ENCODE measurements at places on chromosomes 6 and 20.

GRCh38 chr6:35302604-35303241, 5.1 kb downstream of the DEF6 start:
- peak; percentile 74 for DNase-seq

DNA sequence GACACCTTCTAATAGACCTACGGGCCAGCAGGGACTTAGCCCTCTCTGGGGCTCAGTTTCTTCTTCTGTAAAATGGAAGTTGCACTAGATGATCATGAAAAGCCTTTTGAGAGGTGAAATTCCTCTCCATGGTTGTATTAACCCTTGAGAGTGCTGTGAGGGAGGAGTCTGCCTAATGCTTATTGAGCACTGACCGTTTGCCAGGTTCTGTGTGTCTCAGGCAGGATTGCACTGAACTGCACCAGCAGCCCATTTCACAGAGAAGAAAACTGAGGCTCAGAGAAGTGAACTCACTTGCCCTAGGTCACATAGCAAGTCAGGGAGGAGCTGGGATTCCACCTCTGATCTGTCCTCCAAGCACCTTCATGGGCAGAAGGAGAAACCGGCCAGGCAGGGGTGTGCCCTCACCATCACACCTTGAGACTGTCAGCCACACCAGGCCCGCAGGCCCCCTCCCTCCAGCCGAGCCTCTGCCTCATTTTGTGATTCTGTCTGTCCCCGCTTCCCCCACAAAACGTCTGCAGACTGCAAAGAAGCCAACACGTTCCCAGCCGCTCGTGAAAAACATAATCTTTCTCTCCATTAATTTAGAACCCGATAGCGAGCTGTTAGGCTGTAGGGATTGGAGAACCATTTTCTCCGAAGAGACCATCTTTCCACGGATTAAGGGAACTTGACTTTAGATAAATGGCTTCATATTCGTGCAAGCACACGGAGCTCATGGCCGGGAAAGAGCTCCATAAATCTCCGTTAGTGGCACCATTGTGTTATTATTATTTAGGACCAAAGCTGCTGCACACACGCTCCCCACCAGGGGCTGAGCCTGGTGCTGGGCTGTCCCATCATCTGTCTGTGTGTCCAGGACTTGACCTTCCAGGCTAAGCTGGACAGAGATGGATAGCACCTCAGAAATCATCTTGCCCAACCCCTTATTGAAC, 46.0 kb downstream of the KIAA1755 start:
- no peak for DNase-seq

DNA sequence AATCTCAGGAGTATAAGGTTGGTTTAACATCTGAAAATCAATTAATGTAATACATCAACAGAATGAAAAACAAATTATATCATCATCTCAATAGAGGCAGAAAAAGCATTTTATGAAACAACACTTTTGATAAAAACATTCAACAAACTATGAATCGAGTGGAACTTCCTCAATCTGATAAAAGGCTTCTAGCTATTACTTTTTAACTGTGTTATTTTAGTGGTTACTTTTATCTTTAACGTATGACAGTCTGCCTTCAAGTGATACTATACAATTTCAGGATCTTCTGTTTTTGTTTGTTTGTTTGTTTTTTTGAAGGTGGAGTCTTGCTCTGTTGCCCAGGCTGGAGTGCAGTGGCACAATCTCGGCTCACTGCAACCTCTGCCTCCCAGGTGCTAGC, 73.7 kb downstream of the ZFAND3 start:
- no peak for DNase-seq

DNA sequence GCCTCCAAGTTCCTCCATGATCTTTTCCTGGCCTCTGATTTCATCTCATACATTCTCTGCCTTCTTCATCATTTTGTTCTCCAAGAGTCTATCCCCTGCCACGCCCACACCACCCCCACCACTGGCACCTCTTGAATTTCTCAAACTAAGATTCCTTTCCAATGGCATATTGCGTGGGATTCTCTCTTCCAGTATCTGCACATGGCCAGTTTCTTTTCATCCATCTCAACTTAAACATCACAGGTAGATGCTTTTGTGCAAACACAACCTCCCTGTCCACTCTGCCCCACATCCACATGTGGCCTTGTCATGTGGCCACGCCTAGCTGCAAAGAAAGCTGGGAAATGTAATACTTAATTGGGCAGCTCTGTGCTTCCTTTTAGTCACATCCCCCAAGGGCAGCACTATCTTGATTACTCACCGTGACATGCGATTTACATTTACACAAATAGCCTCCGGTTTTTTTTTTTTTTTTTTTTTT, 33.4 kb upstream of the ZMYND8 start:
- no peak for DNase-seq

- DNase-seq: no peak
Observed at GRCh38 chr6:20577173-20577688, 43.0 kb downstream of the CDKAL1 start.

DNA sequence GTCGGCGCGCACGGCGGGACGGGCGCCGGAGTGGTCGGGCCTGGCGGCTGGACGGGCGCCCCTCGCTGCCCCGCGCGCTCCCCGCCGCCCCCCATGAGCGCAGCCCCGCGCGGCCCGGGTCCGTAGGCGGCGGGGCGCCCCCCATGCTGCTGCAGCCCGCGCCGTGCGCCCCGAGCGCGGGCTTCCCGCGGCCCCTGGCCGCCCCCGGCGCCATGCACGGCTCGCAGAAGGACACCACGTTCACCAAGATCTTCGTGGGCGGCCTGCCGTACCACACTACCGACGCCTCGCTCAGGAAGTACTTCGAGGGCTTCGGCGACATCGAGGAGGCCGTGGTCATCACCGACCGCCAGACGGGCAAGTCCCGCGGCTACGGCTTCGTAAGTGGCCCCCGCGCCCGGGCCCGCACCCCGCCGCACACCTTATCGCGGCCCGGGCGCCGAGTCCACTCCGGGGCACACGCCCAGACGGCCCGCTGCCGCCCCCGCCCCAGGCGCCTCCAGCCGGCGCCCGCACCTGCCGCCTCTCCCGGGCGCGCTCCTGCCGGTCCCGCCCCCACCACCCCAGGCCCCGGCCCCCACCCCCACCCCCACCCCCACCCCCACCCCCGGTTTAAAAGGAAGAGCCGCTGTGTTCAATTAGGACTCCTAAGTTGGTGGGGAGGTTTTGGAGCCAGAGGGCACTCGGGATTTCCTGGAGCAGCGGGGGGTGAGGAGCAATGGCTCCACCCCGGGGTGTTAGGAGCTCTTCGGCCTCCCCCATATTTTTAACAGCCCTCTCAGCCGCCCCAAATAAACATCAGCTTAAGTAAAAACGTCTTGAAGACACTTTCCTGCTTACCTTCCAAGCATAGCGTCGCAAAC, 474 bp downstream of the RBM38 start:
- DNase-seq: no peak

DNA sequence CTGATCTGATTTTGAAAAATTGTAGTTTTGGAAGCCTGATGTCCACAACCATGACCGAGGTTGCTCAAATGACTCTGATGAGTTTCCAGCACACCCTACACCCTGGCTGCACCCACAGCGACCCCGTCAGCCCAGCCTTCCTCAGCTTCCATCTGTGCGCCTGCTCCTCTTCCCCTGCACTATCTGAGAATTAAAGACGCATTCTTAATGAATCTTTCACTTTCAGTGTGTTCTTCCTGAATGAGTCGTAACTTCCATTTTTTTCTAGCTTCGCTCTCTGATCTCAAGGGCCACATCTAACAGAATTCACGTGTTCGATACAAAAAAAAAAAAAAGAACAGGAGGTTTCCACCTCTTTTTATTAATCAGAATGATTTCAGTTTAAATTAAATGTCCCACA, 21.3 kb upstream of the RREB1 start:
- DNase-seq: no peak

DNA sequence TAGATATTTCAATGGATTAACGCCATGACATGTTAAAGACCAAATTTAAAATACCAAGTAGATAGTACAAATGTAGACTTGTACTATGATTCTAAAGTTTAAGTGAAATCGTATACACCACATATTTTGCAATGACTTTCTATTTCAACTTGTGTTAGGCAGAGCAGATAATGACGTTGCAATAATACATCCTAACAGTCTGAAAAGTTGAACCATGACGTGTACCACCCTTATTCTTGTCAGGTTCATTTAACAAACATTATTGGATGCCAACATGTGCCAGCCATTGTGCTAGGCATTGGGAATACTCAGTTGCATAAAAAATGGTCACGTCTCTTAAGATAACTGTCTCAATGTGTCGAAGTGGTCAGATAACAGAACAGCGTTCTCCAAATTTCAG, 50.0 kb downstream of the BCAS1 start:
- no peak for DNase-seq

DNA sequence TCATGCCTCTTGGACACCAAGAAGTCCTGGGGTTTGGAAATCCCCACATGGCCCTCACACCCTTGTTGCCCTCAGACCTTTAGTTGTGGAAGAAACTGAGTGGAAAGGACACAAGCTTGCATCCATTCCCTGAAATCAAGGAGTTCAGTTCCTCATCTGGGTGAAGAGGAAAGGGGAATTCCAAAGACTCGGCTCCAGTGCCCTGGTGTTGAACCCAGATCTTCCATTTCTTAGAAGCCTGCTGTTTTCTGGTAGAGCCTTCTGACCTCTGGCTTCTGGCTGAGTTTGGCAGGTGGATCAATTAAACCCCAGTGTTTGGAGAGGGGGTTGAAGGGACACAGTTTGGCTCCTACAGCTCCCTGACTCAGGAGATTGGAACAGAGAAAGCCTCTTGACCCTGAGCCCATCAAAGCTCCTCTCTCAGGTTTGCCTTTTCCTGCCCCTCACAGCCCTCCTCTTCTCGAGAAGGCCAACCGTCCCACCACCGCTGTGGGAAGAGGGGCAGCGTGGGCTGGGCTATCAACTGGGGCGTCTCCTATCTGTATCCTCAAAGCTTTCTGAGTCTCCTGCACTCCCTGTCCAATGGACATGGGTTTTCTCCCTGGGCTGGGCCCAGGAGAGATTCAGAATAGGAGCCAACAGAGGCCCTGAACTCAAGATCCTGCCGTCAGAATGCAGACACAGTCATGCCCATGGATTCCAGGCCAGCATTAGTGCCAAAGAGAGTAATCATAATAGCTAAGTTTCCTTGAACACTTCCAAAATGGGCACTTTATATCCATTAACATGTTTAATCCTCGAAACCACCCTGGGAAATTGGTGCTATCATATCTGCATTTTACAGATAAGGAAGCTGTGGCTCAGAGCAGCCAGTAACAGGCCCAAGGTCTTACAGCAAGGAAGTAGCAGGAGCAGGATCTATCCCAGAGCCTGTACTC, 146.2 kb downstream of the VEGFA start:
- DNase-seq: no peak

- no peak for DNase-seq
Observed at GRCh38 chr6:156698239-156699016, 78.8 kb upstream of the ARID1B start.

DNA sequence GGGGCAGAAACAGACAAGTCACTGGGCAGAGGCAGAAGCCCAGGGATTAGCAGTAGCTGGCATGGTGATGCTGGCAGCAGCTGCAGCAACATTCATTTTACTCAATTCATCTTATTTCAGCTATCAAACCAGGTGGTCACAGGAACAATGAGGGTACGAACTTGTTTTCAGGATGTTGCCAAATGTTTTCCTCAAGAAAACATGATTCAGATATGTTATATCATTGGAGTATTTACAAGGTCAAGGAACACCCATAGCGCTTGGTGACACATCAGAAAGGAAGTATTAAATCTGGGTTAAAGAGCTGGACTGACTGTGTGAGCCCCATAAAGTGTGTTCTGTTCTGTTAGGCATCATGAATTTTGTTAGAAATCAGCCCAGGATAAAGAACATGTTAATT, 456.9 kb upstream of the ID4 start:
- no peak for DNase-seq

- no peak for DNase-seq
Observed at GRCh38 chr20:6140947-6141346, 18.1 kb upstream of the FERMT1 start.

DNA sequence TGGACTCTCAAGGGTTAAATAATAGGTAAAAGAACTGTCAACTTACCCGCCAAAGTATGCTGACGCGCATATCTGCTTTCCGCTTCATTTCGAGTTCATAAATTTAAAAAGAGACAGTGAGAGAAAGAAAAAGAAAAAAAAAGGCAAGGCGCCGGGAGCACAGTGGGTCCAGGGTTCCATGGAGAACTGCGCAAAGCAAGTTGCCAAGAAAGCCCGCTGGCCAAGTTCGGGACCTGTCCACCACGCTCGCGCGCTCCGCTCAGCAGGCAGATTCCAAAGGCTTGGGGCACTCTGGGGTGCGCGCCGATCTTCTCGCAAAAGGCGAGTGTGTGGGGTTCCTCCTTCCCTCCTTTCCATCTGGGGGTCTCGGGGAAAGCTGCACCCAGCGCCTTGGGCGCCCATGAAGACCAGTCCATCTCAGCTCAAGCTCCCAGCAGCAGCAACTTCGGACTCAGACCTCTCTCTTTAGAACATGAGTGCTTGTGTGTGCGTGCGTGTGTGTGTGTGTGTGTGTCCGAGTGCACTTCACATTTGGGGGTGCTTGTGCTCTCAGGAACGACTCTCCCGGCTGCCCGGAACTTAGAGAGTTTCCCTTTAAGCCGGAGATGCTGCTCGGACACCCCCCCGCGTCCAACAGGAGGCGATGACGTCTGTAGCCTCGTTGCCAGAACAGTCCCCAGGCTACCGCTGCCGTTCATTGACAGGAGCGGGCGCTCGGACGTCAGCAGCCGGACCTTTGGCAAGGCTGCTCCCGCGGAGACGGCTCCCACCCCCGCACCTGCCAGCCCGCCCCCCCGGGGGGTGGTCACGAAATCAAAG, 180.0 kb downstream of the TBXT start:
- DNase-seq: peak; percentile 82

DNA sequence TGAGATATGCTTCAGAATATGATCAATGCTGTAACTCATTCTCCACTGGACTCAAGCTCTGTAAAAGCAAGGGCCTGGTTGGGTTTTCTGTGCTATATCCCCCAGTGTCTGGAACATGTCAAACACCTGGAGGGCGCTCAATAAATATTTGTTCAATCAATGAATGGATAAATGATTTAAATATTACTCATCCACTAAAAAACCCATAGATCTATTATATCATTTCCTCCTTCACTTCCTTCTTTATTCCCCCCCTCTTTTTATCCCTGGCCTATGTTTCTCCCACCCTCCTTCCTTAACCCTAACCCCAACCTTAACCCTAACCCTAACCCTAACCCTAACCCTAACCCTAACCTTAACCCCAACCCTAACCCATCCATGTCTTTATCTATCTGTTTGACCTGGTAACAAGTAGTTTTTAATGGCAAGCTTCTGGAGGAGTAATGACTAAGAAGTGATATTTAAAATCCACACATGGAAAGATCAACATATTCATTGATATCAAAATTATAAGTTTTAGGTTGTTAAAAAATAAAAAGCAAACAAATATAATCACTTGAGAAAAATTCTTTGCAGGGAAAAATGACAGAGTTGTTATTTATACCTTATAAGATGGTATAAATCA, 103.8 kb upstream of the GLP1R start:
- no peak for DNase-seq

GRCh38 chr6:88426005-88426404, 259.9 kb upstream of the CNR1 start:
- DNase-seq: no peak

- DNase-seq: no peak
Observed at GRCh38 chr20:57959018-57959417, 249.2 kb upstream of the PMEPA1 start.

- no peak for DNase-seq
Observed at GRCh38 chr6:131167773-131168172, 32.5 kb downstream of the AKAP7 start.
